ENCODE measurements at places on chromosomes 3 and 15. TPM values are rescaled to one million over a fixed set of nuclear protein-coding genes. Genes with fewer than 3 reads are reported as not detected.

The MME gene
- 0.65 TPM for polyA plus RNA-seq

The FETUB gene
- polyA plus RNA-seq = not detected

The KPNA1 gene
- 5.7 TPM for polyA plus RNA-seq

The IDH2 gene
- polyA plus RNA-seq = 55.7 TPM

The ARPP21 gene
- polyA plus RNA-seq = 0.31 TPM

The GOLGA8Q gene
- polyA plus RNA-seq = 1.3 TPM
